ENCODE measurements at places on chromosomes 12 and 14.

- peak; percentile 41 for DNase-seq
Measured at GRCh38 chr12:47903927-47904712, 674 bp downstream of the VDR start.

DNA sequence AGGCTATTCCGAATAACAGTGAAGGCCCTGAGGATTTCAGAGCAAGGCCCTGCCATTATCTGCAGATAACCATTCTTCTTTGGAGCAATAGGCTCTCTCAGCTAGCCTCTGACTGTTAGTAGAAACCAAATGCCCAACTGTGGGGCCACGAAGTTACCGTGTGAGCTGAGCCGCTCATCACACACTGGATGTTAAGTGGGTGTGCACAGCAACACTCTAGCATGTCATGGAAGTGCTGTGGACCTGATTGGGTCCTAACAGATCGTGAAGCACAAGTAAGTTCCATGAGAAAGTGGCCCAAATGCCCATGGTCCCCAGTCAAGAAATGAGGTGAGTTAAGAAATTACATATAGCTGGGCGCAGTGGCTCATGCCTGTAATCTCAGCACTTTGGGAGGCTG lies 190.4 kb downstream of the ALG10 start:
- no peak for DNase-seq

GRCh38 chr12:123335490-123335889 lies 29.2 kb downstream of the SBNO1 start:
- no peak for DNase-seq

GRCh38 chr12:19021240-19021639 lies 108.3 kb upstream of the PLEKHA5 start:
- DNase-seq, result no peak

DNA sequence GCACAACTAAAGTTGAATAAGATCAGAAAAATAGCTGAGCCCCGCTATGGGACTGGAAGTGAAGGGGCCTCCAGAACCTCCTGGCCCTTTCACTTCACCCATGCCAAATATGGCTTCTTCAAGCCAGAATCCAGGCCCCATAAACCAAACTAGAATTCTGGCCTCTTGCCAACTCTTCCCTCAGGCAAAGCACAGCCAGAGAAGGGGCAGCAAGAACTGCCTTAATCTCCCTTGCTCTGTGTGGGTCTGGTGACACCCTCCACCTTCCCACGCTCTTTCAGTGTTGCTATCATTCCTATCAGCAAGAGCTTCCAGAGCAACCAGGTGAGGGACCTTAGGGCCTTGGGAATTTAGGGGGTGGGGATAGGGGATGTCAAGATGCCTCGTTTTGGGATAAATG lies 3.1 kb upstream of the PNMA1 start:
- no peak for DNase-seq

DNA sequence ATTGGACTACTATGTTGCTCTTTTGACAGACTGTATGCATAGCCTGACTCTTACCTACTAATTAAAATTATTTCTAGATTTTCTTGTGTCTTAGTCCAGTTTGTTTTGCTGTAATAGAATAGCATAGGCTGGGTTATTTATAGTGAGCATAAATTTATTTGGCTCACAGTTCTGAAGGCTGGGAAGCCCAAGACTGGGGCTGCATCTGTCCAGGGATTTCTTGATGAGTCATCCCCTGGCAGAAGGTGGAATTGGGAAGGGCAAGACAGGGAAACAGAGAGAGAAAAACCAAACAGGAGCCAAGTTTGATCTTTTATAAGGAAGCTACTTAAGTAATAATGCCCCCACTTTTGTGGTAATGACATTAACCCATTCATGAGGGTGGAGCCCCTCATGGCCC lies 759.2 kb upstream of the LRFN5 start:
- no peak for DNase-seq

DNA sequence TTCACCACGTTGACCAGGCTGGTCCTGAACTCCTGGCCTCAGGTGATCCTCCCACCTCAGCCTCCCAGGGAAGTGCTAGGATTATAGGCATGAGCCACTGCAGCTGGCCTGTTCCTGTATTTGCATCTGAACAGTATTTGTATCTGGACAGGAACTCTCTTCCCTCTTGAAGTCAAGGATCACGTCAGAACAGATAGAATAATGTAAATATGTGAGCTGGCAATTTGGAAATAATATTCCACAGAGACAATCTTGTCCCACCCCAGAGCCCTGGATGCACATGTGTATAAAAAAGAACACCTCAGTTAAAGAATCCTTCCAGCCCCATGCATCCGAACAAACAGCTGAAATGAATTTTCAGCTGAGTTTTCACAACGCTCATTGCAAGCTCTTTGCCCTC lies 118.3 kb downstream of the VEZT start:
- no peak for DNase-seq
